ENCODE measurements at places on chromosomes 16 and 17.

- no peak for DNase-seq
Observed at GRCh38 chr16:56929639-56930038, 2.3 kb upstream of the HERPUD1 start.

- DNase-seq: no peak
Observed at GRCh38 chr17:41655611-41656111, 31.3 kb upstream of the KRT17 start.

DNA sequence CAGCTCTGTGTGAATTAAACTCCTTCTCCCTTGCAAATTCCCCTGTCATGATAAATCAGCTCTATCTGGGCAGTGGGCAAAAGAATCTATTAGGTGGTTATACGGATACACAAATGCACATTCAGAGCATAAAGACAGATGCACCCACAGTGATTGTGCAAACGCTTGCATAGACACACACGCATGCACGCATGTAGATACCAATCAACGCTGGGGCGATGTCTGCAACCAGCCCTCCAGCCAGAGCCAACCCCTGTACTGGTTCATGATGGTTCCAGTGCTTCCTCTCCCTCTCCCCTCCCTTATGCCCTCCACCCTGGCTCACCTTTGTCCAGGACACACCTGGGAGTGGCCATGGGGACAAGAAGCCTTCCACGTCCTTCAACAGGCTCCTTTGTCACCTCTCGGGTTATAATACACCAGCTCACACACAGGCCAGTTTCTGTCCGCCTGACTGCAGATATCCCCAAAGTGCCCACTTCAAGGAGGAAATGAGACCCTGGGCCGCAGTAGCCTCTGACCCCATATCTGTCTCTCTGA is 33.1 kb upstream of the SNN start:
- no peak for DNase-seq

- DNase-seq: peak; percentile 58
Observed at GRCh38 chr17:81519284-81520020, 6.9 kb upstream of the ACTG1 start.

- no peak for DNase-seq
Observed at GRCh38 chr16:69481901-69482341, 57.5 kb downstream of the CYB5B start.

GRCh38 chr17:47231334-47231733 is 22.2 kb downstream of the MYL4 start:
- no peak for DNase-seq

- DNase-seq: peak; percentile 72
Observed at GRCh38 chr17:7021993-7022778, 664 bp upstream of the BCL6B start.

Data from activated T-helper 9 cell treated with anti-CD3 and anti-CD28 coated beads, Interleukin-2, amount 50 U/mL, for 16 hours (primary cell).